Body of pancreas (tissue), 4 donors: ENCODE measurements at places on chromosomes 6 and 20. TPM values are rescaled to one million over a fixed set of nuclear protein-coding genes. Genes with fewer than 3 reads are reported as not detected.

TMC2 gene
- total RNA-seq, result 0.26 TPM

FLRT3 gene
- total RNA-seq, result 3.1 TPM

C6orf58 gene
- total RNA-seq, result not detected

SOX18 gene
- total RNA-seq, result 6.5 TPM

TMEM170B gene
- total RNA-seq, result 3.6 TPM

LY6G5B gene
- total RNA-seq, result 6.9 TPM

LAMA4 gene
- 10.6 TPM for total RNA-seq

KCNK15 gene
- 3.3 TPM for total RNA-seq

MOG gene
- total RNA-seq, result not detected

LGSN gene
- total RNA-seq, result 0.26 TPM

OR2B6 gene
- total RNA-seq, result not detected

GNL1 gene
- total RNA-seq, result 18.7 TPM

NRM gene
- total RNA-seq, result 2.6 TPM

LIN28B gene
- total RNA-seq, result not detected

MCHR2 gene
- not detected for total RNA-seq

NMBR gene
- not detected for total RNA-seq
